CD8-positive, alpha-beta memory T cell (primary cell): ENCODE measurements at places on chromosomes 6 and 20. TPM values are rescaled to one million over a fixed set of nuclear protein-coding genes. Genes with fewer than 3 reads are reported as not detected.

Gene GTSF1L
- not detected for total RNA-seq

Gene MGME1
- total RNA-seq = 31.8 TPM

Gene ENPP1
- 2.2 TPM for total RNA-seq

Gene REPS1
- 69.5 TPM for total RNA-seq

Gene TCP11
- not detected for total RNA-seq

Gene HLA-DPB1
- total RNA-seq = 25.1 TPM

Gene GPR6
- total RNA-seq = not detected

Gene BTNL2
- not detected for total RNA-seq

Gene POLR3F
- total RNA-seq = 17.3 TPM

Gene TNFRSF21
- 1.7 TPM for total RNA-seq

Gene RAD21L1
- total RNA-seq = not detected

Gene SLC26A8
- total RNA-seq = not detected

Gene ADGB
- total RNA-seq = 0.22 TPM

Gene SLC32A1
- total RNA-seq = not detected

Gene RBPJL
- not detected for total RNA-seq

Gene KIFC1
- total RNA-seq = 51.6 TPM

Gene THBS2
- not detected for total RNA-seq

Gene ID4
- not detected for total RNA-seq

Gene CCN6
- not detected for total RNA-seq

Gene PDYN
- not detected for total RNA-seq

Gene CTAGE9
- not detected for total RNA-seq

Gene GGTLC1
- total RNA-seq = not detected

Gene NANP
- 5.4 TPM for total RNA-seq

Gene DACT2
- total RNA-seq = not detected

Gene UNC5CL
- total RNA-seq = 1.8 TPM

Gene SAMHD1
- 53.6 TPM for total RNA-seq

Gene DZANK1
- total RNA-seq = 3.1 TPM

Gene GPLD1
- total RNA-seq = 0.35 TPM

Gene TRIM10
- total RNA-seq = not detected

Gene PNPLA1
- not detected for total RNA-seq

Gene PLG
- 0.33 TPM for total RNA-seq

Gene PPP1R3D
- 6.7 TPM for total RNA-seq

Gene PTCHD4
- not detected for total RNA-seq

Gene TRIM40
- not detected for total RNA-seq

Gene STXBP5
- 31.1 TPM for total RNA-seq

Gene EDN3
- 0.16 TPM for total RNA-seq

Gene REM1
- not detected for total RNA-seq

Gene PCED1A
- total RNA-seq = 34.0 TPM

Gene LPA
- total RNA-seq = not detected

Gene IP6K3
- total RNA-seq = not detected

Gene PLCB4
- not detected for total RNA-seq

Gene SLC23A2
- total RNA-seq = 20.6 TPM

Gene GABRR1
- not detected for total RNA-seq

Gene TNFRSF6B
- total RNA-seq = not detected

Gene ADGRG6
- 0.35 TPM for total RNA-seq

Gene FAM209B
- 1.2 TPM for total RNA-seq

Gene PRDM1
- 90.7 TPM for total RNA-seq

Gene TFAP2A
- not detected for total RNA-seq

Gene NOTCH4
- 1.3 TPM for total RNA-seq

Gene FOXF2
- not detected for total RNA-seq
